Colonic mucosa (tissue), 4 donors: ENCODE measurements at places on chromosomes 11 and 22. TPM values are rescaled to one million over a fixed set of nuclear protein-coding genes. Genes with fewer than 3 reads are reported as not detected.

Gene RIMBP3B
- 0.11 TPM for total RNA-seq

Gene APOA4
- total RNA-seq, result not detected

DNA sequence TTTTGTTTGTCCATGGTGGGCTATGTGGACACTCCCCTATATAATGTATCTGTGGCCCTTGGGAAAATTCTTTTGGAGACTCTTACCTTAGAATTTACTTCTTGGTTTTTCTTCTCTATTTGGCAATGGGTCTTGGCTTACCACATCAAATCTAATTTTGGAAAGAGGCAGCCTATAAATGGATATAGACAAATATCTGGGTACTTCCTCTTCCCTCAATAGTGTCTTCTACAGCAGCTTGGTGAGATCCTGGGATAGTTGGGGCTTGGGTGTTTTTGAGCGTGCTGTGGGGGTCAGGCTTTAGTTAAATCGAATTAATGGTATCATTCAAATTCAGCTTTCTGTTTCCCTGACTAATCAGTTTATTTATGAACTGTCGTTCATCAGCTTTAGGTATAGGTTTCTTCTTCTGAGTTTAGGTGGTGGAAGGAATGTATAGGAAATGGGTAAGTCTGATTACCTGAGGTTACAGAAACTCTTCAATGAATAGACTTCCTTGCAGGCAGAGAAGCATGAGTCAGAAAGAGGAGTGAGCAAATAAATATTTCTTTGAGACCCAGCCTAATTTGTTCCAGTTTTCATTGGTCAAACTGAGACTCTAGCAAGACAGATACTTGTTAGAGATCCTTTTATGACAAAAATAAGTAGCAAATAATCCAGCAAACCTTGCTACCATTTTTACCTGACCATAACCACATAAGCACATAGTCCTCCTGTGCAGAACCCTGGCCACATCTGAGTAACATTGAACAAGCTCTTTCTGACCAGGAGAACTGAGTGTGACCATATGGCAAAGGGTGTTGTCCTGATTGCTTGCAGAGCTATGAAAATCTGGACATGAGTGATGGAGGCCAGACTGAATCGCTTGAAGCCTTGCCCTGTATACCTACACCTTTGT, 68.6 kb upstream of the SORL1-AS1 start:
- H3K36me3 ChIP-seq, result no peaks in the 10 kb centered on the region
- no peaks in the 10 kb centered on the region for H3K27me3 ChIP-seq
- H3K4me1 ChIP-seq, result no peaks in the 10 kb centered on the region
- no peak overlapping the region for H3K27ac ChIP-seq
- H3K4me3 ChIP-seq, result no peak overlapping the region

DNA sequence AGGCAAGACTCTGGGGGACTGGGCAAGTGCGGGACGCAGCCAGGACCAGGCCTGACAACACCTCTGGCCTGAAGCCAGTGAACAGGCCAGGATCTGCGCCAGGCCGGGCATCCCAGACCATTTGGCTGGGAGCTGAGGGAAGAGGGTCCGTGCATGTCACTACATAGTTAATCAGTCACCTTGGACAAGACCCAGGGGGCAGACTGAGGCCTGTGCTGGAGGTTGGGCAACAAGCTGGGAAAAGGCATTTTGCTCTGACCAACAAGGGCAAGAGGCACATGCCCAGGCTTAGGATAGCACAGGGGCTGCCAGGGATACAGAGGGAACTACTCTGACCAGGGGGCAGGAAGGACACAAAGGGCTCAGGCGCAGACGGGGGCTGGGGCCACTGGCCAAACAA, 7.0 kb upstream of the CHADL start:
- H3K36me3 ChIP-seq, result peaks cover 1% of the 10 kb centered on the region
- no peaks in the 10 kb centered on the region for H3K27me3 ChIP-seq
- no peak for DNase-seq
- no peaks in the 10 kb centered on the region for H3K4me1 ChIP-seq
- H3K4me3 ChIP-seq, result no peak overlapping the region
- H3K27ac ChIP-seq, result no peak overlapping the region

- no peaks in the 10 kb centered on the region for H3K36me3 ChIP-seq
- DNase-seq, result no peak
- no peak overlapping the region for H3K4me3 ChIP-seq
- H3K27ac ChIP-seq, result no peak overlapping the region
- no peaks in the 10 kb centered on the region for H3K4me1 ChIP-seq
Measured at GRCh38 chr11:132402071-132402684, 1031.8 kb downstream of the NTM start.

- H3K27me3 ChIP-seq, result no peaks in the 10 kb centered on the region
- no peak overlapping the region for H3K27ac ChIP-seq
- no peak for DNase-seq
Measured at GRCh38 chr22:30087611-30088010, 7.3 kb downstream of the HORMAD2 start.

- H3K27ac ChIP-seq, result no peak overlapping the region
- no peaks in the 10 kb centered on the region for H3K36me3 ChIP-seq
- no peaks in the 10 kb centered on the region for H3K27me3 ChIP-seq
Measured at GRCh38 chr22:47457509-47458300, 695.3 kb downstream of the TBC1D22A start.
